NCI-H82 (cell line): ENCODE measurements at places on chromosomes 3 and 15.
A peak's percentile ranks its signal among the peaks of the same experiment; 100 is the strongest.

DNA sequence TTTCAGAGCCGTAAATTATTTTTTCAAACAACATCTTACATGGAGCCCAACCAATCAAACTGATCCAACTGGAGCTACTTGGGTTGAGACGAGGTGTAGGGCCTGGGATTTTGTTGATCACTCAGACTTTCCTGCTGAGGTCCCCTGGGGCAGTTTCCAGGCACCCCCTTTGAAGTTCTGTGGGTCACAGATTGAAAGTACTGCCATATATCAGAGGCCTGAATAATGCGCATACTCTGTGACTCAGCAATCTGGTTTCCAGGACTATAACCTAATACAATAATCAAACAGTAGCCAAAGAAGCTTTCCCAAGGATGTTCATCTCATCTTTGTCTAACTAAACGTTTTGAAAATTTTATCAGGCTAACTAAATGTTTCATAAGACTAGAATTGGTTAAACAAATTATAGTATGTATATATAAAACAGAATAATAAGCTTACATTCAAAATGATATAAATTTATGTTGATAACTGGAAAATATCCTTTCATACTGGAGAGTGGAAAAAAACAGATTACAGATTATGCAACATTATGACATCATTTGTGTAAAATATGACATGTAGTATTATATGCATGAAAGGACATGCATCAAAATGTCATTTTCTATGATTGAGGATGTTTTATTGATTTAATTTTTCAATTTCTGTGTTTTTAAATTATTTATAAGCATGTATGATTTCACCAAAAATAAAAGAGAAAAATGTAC, 617.1 kb downstream of the NTRK3 start:
- DNase-seq: no peak

GRCh38 chr15:64464276-64465005, 4.1 kb downstream of the ZNF609 start:
- peak; percentile 50 for DNase-seq

- DNase-seq: no peak
Observed at GRCh38 chr15:79798311-79798710, 98.5 kb downstream of the MTHFS start.

GRCh38 chr15:80343554-80343992, 60.6 kb upstream of the ARNT2 start:
- DNase-seq: no peak

- peak; percentile 89 for DNase-seq
Observed at GRCh38 chr3:124780761-124781475, 50.7 kb downstream of the UMPS start.

- DNase-seq: no peak
Observed at GRCh38 chr3:53062905-53063304, 17.0 kb upstream of the SFMBT1 start.

GRCh38 chr3:4751029-4751501, 228.2 kb upstream of the BHLHE40 start:
- DNase-seq: no peak
